Effector memory CD8-positive, alpha-beta T cell (primary cell): ENCODE measurements at places on chromosomes 6 and 20.

DNA sequence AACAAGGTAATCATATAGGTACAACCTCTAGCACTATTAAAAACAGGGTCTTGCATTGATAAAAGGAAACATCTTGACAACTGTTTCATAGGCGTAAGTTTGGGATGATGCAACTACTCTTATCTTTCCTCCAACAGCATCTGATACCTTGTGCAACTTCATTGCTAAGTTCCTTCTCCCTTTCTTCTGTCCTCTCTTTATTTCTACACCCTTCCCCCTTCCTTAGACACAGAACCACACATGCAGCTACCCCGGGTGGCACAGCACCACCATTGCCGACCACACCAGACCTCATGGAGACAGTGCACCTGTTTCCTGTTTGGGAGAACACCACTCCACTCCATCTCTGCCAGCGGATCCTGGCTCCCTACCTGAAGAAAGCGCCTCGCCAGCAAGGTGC, 14.4 kb downstream of the MYB start:
- no peak overlapping the region for H3K4me3 ChIP-seq
- no peaks in the 10 kb centered on the region for H3K36me3 ChIP-seq
- H3K27ac ChIP-seq, result no peak overlapping the region
- DNase-seq, result no peak

DNA sequence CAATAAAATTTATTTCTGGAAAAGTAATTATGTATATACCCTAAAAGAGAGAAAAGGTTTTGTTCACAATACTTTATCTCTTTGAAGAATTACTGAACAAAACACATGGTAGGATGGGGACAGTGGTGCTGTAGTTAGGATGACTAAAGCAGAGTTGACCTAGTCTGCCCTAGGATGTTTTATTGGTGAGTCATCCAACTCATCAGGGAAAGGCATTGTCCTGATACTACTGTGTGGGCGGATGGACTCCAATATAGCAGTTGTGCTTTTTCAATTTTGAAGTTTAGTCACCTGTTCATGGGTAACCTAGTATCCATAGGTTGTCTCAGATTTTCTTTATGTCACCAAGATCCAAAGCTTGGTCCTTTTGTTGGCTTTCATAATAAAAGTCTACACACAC, 53.3 kb upstream of the EYS start:
- DNase-seq, result no peak
- H3K4me1 ChIP-seq, result no peaks in the 10 kb centered on the region
- no peak overlapping the region for H3K4me3 ChIP-seq
- no peaks in the 10 kb centered on the region for H3K36me3 ChIP-seq
- H3K27me3 ChIP-seq, result no peaks in the 10 kb centered on the region

- no peak overlapping the region for H3K27ac ChIP-seq
- no peak for DNase-seq
- H3K27me3 ChIP-seq, result peaks cover 45% of the 10 kb centered on the region
Measured at GRCh38 chr6:121438869-121439268, 3.4 kb downstream of the GJA1 start.

- H3K4me3 ChIP-seq, result no peak overlapping the region
- H3K27me3 ChIP-seq, result no peaks in the 10 kb centered on the region
- no peaks in the 10 kb centered on the region for H3K36me3 ChIP-seq
Measured at GRCh38 chr6:101226677-101227135, 166.8 kb upstream of the GRIK2 start.
